SW 1271 (cell line): ENCODE measurements at places on chromosomes 12 and 14.

DNA sequence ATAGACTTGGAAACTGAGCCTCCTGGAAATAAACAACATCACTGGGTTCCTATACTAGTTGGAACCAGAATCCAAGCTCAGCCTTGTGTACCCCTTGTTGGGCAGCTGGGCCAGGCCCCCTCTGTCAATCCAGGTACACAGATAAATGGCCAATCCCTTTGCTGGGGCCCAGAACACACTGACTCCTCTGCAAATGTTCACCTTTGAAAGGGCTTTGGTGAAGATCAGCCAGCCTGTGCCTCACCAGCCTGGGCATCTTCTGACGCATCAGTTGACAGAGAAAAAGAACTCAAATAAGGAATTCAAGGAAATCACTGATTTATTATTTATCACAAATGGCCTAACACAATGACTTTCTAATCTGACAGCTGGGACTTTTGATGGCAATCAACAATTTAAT lies 1090.2 kb downstream of the BCL11B start:
- DNase-seq = no peak

- no peak for DNase-seq
Observed at GRCh38 chr12:116336542-116337065, 59.1 kb upstream of the MED13L start.

DNA sequence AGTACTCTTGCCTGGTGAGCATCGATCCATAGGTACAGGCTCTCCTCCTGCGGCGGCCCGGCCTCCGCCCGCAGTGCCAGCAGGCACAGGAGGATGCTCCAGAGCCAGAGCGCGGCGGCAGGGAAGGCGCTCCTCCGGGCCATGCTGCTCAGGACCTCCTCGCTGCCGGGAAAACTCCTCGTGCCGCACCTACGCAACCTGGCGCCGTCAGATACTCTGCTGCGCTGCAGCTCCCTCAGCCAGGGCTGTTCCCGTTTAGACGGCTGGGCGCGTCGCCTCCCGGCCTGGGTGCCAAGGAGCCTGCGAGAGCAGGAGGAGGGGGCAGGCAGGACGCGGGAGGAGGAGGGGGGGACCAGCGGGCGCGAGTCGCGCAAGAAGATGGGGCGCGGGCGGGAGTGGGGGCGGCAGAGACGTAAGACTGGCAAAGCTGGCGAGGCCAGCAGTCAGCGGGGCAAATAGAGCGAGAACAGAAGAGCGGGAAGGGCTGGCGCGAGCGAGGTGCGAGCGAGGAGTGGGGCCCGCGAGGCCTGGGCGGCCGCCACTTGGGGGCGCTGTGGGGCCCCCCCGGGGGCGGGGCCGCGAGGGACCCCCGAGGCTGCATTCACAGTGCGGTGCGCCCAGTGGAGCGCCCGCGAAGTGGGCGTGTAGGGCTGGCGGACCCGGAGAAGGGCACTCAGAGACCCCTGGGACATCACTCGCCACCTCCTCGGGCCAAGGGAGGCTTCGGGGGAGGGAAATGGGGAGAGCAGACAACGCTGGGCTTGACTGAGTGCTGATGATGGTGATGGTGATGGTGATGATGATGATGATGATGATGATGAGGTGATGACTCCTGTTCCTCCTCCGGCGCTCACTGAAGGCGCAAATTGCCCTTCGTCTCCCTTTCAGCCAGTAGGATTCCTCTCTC lies at the start of gene WIF1:
TSS of gene WIF1 (minus strand) at position 257 of the 907 bp plus-strand sequence. CDS start at position 143, 114 bp downstream.
- DNase-seq = no peak

GRCh38 chr12:116594325-116595038 lies 35.3 kb downstream of the MAP1LC3B2 start:
- no peak for DNase-seq

DNA sequence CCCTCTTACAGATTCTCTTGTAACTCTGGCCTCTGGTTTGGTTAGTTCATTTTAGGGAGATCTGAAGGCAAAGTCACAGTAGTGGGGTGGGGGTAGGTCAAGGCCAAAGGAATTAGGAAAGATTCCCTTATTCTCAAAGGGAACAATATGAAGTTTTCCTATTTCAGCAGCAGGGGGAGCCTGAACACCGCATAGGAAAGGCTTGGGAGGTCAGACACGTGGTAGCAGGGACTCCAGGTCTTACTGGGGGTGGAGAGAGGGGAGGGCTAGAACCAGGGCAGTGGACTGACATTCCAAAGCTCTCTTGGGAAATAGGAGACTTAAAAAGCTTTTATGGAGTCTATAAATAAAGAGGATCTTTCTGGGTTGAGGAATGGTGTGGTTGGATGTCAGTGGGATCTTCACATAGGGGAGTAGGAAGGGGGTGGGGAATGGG lies 1.3 kb downstream of the ZC3H10 start:
- DNase-seq = peak; percentile 70
